Activated T-helper 1 cell treated with Interleukin-2 at 50 U/mL for 16 hours (primary cell): ENCODE measurements at places on chromosomes 13 and 19.
A peak's percentile ranks its signal among the peaks of the same experiment; 100 is the strongest.

- DNase-seq, result no peak
Observed at GRCh38 chr13:110680852-110681251, 25.1 kb downstream of the CARS2 start.

GRCh38 chr13:43905435-43906031, 25.8 kb downstream of the LACC1 start:
- no peak for DNase-seq

DNA sequence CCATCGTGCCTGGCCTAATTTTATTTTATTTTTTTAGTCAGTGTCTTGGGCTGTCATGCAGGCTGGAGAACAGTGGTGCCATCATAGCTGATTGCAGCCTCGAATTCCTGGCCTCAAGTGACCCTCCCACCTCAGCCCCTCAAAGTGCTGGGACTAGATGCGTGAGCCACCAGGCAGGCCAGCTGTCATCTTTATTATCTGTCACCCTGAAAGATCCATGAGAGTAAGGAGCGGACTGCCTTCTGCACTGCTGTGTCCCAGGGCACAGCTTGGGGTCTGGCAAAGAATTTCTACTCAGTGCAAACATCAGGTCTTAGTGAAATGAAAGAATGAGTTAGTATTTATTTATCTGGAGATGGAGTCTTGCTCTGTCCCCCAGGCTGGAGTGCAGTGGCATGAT, 9.5 kb upstream of the TLE5 start:
- no peak for DNase-seq

DNA sequence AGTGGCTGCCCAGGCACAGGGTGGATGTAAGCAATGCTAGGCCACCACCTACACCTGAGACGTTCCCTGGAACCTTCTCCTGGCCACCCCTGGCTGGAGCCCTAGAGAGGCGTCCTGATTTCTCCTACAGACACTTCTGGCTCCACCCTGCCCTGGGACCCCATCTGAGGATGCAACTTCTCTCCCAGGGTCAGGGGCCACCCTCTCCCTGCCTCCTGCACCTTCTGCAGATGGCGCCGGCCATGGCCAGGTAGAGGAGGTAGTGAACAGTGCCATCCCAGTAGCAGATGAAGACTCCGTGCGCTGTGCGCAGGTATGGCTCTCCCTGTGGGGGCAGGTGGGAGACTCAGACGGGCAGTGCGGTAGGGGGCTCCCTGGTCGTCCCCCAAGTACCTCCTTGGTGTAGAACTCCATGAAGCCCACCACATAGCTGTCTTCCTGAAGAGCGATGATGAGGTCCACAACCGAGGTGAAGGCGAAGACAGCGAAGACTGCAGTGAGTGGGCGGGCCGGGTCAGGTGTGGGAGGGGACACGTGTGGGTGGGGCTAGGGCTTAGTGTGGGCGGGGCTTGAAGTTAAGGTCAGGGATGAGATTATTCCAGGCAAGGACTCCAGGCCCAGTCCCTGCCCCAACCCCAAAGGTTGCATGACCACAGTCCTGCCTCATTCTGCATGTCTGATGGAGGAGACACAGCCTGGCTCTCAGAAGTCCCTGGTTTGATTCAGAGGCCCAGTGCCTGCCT, 3.0 kb downstream of the TM6SF2 start:
- DNase-seq, result no peak

DNA sequence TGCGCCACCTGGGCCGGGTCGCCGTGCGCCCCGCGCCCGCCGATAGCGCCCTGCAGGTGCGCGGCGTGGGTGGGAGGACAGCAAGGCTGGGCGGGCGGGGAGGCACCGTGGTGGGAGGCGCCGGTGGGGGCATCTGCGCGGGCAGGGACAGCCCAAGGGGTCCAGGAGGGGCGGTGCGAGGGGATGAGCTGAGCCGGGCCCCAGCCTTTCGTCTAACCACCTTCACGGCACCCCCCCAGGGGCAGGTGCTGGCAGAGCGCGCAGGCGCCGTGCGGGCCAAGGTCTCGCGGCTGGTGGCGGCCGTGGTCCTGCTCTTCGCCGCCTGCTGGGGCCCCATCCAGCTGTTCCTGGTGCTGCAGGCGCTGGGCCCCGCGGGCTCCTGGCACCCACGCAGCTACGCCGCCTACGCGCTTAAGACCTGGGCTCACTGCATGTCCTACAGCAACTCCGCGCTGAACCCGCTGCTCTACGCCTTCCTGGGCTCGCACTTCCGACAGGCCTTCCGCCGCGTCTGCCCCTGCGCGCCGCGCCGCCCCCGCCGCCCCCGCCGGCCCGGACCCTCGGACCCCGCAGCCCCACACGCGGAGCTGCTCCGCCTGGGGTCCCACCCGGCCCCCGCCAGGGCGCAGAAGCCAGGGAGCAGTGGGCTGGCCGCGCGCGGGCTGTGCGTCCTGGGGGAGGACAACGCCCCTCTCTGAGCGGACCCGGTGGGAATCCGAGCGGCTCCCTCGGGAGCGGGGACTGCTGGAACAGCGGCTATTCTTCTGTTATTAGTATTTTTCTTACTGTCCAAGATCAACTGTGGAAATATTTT, 3.1 kb downstream of the KISS1R start:
- DNase-seq, result peak; percentile 65

GRCh38 chr19:57830071-57830602, at the start of gene ZNF587B:
Gene ZNF587B, plus strand, starts transcription at chr19:57830299. Its CDS starts 230 bp downstream, at chr19:57830529.
- no peak for DNase-seq

DNA sequence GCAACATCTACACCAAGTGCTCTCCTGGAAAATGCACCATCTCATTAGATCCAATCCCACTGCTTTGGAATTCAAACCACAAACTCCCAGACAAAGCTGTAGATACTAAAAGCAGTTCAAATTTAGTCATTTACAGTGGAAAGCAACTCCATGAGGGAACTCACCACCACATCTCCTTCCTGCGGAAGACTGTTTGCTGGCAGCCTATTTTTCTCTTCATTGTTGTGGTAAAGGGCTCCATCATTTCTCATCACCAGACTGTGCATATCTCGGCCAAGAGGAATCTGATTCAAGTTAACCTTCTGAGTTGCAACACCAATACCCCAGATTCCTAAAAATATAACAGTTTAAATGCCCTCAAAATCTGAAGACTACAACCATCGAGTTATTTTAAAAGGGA, 8.4 kb downstream of the SPRYD7 start:
- DNase-seq, result no peak

GRCh38 chr19:46406976-46407375, 6.4 kb downstream of the CCDC8 start:
- no peak for DNase-seq

DNA sequence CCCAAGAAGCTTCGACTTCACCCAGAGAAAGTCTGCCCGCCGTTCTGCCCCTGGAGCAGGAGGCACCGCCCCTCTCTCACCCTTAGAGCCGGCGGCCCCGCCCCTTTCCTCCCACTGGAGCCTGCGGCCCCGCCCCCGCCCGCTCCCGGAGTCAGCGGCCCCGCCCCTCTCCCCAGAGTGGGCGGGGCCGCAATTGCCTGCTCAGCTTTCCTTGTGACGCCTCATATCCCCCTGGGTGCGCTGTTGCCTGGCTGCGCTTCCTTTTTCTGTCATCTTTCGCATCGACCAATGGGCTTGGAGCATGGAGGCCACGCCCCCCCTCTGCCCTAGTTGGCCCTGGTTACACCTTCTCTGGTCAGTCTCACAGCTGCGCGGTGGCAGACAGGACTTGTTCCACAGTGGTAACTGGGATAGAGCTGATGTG, 38.2 kb upstream of the ZNF492 start:
- DNase-seq, result no peak

DNA sequence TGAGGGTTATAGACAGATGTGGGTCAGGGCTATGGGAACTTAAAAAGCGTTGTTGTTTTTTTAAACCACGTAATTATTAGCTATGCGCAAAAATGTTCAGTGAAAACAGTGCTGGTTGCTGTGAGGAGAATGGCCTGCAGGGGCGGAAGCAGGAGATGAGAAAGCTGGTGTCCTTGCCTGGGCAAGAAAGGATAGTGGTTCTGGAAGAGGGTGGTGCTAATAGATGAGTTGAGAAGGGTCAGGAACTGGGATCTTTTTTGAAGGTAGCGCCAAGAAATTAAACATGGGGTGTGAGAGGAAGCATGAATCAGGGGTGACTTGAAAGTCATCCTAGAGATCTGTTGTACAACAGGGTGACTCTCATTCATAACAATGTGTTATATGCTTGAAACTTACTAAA, 4.8 kb upstream of the SMG9 start:
- DNase-seq, result no peak

- DNase-seq, result no peak
Observed at GRCh38 chr19:50875795-50876422, 2.7 kb downstream of the KLK2 start.

GRCh38 chr19:45767410-45767880, 1.6 kb downstream of the SIX5 start:
- DNase-seq, result no peak

DNA sequence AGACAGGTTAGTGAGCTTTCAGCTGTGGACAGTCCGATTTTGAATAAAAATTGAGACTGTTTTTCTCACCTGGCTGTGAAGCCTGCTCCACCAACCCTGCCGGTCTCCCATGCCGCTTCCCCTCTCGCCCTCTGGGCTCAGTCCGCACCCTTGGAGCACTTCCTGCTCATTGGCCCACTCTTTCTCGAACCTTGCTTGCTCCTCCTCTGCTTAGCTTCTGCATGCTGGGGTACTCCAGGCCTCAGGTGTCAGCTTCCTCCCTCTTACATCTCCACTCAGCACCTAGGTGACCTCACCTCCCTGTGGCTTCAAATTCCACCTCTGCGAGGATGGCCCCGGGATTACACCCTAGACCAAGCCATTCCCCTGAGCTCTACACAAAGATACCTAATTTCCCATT, 39.6 kb downstream of the C13orf42 start:
- no peak for DNase-seq

DNA sequence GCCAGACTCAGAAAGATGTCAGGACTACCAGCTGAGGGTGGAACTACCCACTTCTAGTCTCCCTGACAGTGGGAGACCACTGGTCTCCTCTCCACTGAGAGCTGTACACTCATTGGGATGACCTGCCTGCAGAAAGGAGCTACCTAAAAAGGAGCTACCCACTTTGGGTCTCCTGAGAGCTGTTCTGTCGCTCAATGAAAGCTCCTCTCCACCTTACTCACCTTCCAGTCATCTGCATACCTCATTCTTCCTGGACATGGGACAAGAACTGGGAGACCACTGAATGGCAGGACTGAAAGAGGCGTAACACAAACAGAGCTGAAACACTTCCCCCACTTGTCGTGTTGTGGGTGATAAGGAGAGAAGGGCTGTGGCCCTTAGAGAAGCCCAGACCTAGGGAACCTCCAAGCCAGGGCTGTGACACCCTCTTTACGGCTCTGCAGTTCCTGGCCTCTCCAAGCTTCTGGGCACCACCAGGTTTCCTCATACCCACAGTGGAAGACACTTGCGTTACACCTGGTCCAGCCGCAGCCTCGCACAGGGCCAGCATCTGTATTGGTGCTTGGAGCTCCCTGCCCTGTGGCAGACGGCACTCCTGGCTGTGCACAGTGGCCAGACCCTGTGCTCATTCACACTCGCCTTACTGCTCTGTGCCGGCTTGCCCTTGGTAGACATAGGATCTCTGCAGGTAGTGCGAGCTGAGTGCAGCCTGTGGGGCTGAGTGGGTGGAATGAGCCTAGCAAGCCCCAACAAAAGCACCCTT, 54.9 kb upstream of the SLITRK6 start:
- DNase-seq, result no peak

- DNase-seq, result no peak
Observed at GRCh38 chr19:34265221-34265650, 10.9 kb downstream of the GARRE1 start.

DNA sequence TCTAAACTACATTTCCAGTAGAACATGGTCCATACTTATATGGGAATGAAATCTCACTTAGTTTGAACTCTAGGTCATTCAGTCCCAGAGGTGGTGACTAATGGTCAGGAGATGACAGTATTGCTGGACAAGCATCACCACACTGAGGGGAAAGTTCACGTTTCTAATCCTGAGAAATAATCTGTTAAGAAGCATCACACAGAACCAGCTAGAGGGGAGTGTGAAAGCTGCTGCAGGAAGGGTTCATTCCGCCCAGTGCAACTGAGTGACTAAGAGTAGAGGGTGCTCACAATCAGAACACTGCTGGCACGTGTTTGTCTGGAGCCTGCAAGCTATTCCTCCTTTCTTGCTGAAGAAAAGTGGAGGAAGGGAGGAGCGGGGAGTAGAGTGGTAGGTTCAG, 2.7 kb downstream of the COL4A1 start:
- no peak for DNase-seq

GRCh38 chr19:55617426-55617825, 6.9 kb downstream of the ZNF784 start:
- no peak for DNase-seq

GRCh38 chr19:14821937-14822336, 13.0 kb downstream of the OR7A5 start:
- no peak for DNase-seq

DNA sequence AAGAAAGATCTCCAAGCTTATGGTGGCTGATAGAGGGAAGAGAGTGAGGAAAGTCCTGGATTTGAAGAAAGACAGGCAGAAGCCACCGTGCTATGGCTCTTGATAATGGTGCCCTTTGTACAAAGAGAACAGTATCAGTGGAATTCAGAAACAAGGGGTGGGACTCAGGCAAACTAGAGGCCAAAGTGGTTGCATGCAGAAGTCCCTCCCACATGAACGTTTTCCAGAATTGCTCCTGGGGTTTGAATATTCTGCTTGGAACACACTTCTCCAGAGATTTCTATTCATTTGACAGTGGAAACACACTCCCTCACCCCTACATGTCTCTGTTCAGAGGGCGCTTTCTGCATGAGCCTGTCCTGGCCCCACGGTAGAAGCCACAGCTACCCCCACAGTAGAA, 10.1 kb upstream of the MBNL2 start:
- no peak for DNase-seq

DNA sequence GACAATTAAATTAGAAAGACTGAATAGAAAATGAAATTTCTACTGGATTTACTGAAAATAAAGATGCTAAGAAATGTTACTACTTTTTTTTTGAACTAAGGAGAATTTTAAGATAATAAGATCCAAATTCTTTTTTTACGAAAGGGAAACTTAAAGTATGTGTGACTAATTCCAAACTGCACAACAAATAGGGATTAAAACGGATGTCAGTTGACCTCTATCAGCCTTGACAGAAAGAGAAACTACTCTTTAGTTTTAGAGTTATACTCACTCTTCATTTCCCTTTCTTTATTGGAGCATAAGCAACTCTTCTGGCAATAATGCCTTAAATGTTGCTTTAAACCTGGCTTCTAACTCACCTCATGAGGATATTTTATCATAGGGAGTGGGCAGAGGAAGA, 273.8 kb downstream of the SLITRK6 start:
- no peak for DNase-seq
